PC-9 (cell line): ENCODE measurements at places on chromosomes 12 and 14.

GRCh38 chr12:131391399-131391798 lies 319.5 kb upstream of the SFSWAP start:
- DNase-seq, result no peak

DNA sequence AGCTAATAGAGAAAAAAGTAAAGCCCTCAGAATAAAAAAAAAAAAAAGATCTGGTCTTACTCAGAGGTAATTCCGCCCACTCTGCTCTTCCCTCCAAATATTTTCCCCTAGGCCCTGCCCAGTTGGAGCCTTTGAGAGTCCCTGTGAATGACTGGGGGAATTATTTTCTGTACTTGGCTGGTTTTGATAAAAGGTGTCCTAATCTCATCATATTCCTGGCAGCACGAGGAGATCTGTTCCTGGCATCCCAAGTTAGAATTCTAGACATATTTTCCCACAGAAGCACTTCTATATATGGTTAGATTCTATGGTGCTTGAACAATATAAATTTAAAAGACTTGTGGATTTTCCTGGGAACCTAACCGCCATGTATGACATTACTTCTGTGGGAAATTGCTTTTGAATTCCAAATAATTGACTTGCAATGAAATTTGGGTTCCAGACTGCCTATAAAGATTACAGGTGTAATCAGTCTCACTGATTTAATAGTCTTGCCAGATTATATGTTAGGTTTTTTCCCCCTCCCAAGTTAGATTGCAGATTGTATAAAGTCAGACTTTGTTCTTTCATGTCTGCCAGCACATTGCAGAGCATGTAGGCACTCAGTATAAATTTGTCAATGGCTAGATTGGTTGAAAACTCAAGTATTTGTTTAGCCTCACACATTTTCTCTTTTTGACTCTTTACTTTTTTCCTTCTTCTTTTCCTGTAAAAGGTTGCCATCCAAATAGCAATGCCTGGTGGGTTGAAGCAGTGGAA lies 12.3 kb downstream of the GPX2 start:
- DNase-seq, result no peak

DNA sequence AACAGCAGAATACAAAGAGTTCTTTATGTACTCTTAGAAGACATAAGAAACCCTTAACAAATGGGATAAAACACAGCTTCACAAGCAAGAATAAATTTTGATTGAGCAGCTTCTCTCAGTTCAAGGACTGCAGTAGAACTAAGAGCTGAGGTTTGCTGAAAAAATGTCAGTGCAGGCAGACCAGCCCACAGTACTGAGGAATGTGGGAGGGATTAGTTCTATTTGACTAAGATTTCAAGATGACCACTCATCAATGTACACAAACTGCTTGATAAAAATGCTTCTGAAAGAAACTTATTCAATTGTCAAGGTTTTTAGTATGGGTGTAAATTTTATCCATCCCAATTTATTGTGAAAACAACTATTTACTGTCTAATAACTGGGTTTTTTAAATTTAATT lies 138.4 kb downstream of the SEC23A start:
- DNase-seq, result peak; percentile 38

GRCh38 chr12:72694193-72694592 lies 422.0 kb downstream of the TRHDE start:
- no peak for DNase-seq
